GM23338 (cell line): ENCODE measurements at places on chromosomes 2 and 18. TPM values are rescaled to one million over a fixed set of nuclear protein-coding genes. Genes with fewer than 3 reads are reported as not detected.

- H3K27me3 ChIP-seq, result no peaks in the 10 kb centered on the region
- no peaks in the 10 kb centered on the region for H3K4me1 ChIP-seq
- H3K4me3 ChIP-seq, result no peak overlapping the region
- H3K27ac ChIP-seq, result no peak overlapping the region
- no peaks in the 10 kb centered on the region for H3K36me3 ChIP-seq
- DNase-seq, result no peak
Observed at GRCh38 chr2:148604927-148605326, 39.6 kb upstream of the EPC2 start.

DNA sequence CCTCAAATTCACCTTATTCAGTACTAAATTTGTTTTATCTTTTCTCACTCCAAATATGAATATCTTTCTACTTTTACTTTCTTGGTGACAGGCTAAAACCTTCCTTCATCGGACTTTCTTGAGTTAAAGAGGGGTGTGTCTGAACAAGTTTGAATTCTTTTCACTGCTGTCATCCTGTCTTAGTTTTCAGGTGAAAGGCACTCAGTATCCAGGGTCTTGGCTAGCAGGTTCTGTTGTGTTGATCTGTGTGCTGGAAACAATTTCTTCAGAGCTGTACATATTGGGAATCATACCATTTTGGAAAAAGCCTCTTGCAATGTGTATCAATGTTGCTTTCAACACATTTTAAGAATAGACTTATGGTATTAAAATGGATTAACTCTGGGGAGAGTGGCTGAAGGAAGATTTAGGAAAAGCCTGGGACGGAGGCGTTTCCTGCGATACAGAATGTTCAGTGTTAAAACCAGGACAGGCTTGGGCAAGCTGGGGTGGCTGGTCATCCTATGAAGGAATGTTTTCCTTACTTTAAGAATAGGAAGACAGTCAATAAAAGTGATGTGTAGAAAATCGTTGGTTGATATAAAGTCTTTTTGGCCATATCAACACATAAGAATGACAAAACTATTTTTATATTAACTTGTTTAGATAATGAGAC is 350.7 kb upstream of the SPRED2 start:
- no peak overlapping the region for H3K27ac ChIP-seq
- H3K4me1 ChIP-seq, result no peaks in the 10 kb centered on the region
- no peak overlapping the region for H3K4me3 ChIP-seq
- no peak for DNase-seq

GRCh38 chr2:20648206-20648605 is 2.7 kb downstream of the HS1BP3 start:
- H3K36me3 ChIP-seq, result no peaks in the 10 kb centered on the region
- H3K4me1 ChIP-seq, result peaks cover 14% of the 10 kb centered on the region
- peaks cover 10% of the 10 kb centered on the region; the same call in 1 of the 2 replicates for H3K27me3 ChIP-seq
- no peak for DNase-seq
- no peak overlapping the region for H3K27ac ChIP-seq

GRCh38 chr18:35322486-35323458 is 21.4 kb downstream of the ZNF24 start:
- H3K4me1 ChIP-seq, result peaks cover 8% of the 10 kb centered on the region
- DNase-seq, result no peak
- no peaks in the 10 kb centered on the region for H3K36me3 ChIP-seq
- no peaks in the 10 kb centered on the region for H3K27me3 ChIP-seq
- no peak overlapping the region for H3K4me3 ChIP-seq
- H3K27ac ChIP-seq, result no peak overlapping the region

DNA sequence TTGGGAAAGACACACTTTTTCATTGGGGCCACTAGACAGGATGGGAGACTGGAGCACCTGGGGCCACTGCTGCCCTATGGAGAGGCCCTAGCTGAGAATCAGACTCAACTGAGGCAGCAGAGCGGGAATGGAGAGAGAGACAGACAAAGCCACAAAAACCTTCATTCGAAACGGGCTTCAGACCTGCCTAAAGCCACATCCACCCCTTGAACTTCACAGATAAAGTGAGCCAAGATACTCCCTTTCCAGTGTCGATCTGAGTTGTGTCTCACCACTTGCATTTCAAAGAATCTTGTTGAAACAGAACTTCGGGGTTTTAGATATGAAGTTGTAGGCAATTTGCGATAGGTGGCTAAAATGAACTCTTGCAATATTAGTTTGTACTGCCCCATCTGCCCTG is 11.3 kb upstream of the LDLRAD4 start:
- DNase-seq, result no peak
- H3K27ac ChIP-seq, result no peak overlapping the region
- H3K36me3 ChIP-seq, result no peaks in the 10 kb centered on the region
- H3K27me3 ChIP-seq, result no peaks in the 10 kb centered on the region

DNA sequence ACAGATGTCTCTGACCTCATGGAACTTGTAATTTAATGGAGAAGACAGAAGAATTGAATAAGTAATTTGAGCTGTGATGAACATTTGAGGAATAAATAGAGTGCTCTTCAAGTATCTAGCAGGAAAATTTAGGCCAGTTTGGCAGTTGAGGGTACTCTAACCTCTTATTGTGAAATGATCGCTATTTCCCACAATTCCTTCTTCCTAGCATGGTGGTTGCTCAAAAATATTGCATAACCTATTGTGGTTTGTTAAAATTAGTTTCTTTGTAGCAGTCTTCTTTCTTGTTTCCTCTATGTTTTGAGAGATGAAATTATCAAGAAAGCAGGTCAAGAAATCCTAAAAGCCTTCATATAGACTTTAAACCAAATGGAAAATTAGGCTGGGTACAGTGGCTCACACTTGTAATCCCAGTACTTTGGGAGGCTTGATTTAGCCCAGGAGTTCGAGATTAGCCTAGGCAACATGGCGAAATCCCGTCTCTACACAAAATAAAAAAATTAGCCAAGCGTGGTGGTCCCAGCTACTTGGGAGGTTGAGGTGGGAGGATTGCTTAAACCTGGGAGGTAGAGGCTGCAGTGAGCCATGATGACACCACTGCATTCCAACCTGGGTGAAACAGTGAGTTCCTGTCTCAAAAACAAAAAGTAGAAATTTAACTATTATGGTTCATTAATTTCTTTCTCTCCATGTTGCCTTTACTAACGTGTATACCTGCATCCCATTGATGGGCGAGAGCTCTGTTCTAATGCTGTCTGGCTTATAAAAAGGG is 58.7 kb downstream of the RBKS start:
- H3K27ac ChIP-seq, result no peak overlapping the region
- no peak for DNase-seq
- H3K36me3 ChIP-seq, result no peaks in the 10 kb centered on the region
- H3K27me3 ChIP-seq, result no peaks in the 10 kb centered on the region

ATP6V1B1 gene
- total RNA-seq, result not detected in 2 replicates

RND3 gene
- total RNA-seq, result 55.3 and 55.7 TPM in 2 replicates

UGT1A10 gene
- 0.23 TPM in 1 of 2 replicates, not detected in the other for total RNA-seq

ALPG gene
- 2.5 and 3.8 TPM in 2 replicates for total RNA-seq

NT5DC4 gene
- total RNA-seq, result not detected in 2 replicates
